ENCODE measurements at places on chromosomes 3 and 15. TPM values are rescaled to one million over a fixed set of nuclear protein-coding genes. Genes with fewer than 3 reads are reported as not detected.

Gene SSUH2
- 0.45 TPM for total RNA-seq

Gene PLIN1
- 1,691 TPM for total RNA-seq

Gene PLA1A
- total RNA-seq: 3.4 TPM

Gene CCDC33
- total RNA-seq: not detected

Gene GOLGA6L10
- 0.77 TPM for total RNA-seq

Gene PLAAT1
- total RNA-seq: 1.2 TPM

Gene SCN11A
- 0.32 TPM for total RNA-seq

Gene MYO5C
- total RNA-seq: 18.5 TPM

Gene CISH
- total RNA-seq: 56.2 TPM

DNA sequence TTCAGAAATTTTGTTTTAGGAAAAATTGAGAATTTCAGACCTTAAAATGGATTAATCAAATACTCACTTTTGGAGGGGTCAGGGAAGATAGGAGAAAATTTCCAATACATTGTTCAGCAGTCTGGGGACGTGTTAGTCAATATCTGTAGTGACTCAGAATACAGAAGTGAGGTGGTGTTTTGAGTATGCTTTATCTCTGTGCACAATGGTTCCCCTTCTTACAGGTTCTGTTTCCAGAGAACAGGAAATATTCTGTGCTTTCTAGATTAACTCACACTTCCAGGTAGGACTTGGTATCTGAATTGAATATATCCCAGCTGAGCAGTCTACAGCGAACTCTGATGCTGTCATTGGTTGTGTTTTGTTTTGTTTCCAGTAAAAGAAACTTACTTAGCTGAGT, 30.7 kb upstream of the CCDC54 start:
- DNase-seq: no peak

GRCh38 chr15:70400766-70401541, 303.2 kb upstream of the TLE3 start:
- DNase-seq: peak; percentile 33

DNA sequence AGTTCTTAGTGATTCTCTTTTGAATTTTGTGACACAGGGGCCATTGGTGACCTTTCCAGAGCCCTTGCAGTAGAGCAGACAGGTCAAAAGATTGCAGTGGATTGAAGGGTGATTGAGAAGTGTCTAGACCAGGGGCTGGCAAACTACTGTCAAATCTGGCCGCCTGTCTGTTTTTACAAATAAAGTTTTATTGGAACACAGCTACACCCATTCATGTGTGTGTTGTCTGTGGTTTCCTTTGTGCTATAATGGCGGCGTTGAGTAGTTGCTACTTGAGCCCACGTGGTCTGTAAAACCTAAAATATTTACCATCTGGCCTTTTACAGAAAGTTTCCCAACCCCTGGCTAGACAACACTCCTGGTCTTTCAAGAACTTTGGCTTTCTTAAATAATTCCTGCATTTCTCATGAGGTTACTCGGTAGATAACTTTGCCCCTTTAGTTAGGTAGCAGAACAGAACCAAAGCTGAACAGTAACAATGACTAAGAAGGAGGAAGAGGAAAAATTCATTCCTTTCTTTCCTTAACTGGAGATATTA, 265.1 kb upstream of the NR2E3 start:
- no peak for DNase-seq

- peak; percentile 71 for DNase-seq
These were observed 5.2 kb downstream of the PRSS50 start for GRCh38 chr3:46712191-46713049.

- no peak for DNase-seq
These were observed 35.9 kb upstream of the TRAK1 start for GRCh38 chr3:42055291-42055690.

GRCh38 chr3:59979542-59979941, 929.7 kb upstream of the CFAP20DC start:
- DNase-seq: no peak

DNA sequence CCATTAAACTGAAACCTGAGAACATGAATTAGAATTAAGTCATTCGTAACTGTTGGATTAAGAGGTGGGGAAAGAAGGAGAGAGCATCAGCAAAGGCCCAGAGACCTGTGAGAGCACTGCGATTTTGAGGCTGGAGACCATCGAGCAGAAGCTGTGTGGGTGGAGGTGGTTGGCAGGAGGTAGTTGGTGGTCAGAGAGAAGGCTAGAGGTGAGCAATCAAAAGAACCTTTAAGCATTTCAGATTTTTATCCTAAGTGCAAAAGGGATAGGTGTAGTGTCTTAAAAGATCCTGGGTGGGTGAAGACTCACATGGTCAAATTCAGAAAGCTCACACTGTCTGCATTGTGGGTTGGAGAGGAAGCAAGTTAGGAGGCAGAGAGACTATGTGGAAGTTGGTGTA, 65.1 kb upstream of the TEX264 start:
- no peak for DNase-seq

GRCh38 chr3:34073111-34073510, 274.7 kb downstream of the PDCD6IP start:
- DNase-seq: no peak

GRCh38 chr15:98451236-98451635, 197.1 kb upstream of the IGF1R start:
- DNase-seq: no peak

DNA sequence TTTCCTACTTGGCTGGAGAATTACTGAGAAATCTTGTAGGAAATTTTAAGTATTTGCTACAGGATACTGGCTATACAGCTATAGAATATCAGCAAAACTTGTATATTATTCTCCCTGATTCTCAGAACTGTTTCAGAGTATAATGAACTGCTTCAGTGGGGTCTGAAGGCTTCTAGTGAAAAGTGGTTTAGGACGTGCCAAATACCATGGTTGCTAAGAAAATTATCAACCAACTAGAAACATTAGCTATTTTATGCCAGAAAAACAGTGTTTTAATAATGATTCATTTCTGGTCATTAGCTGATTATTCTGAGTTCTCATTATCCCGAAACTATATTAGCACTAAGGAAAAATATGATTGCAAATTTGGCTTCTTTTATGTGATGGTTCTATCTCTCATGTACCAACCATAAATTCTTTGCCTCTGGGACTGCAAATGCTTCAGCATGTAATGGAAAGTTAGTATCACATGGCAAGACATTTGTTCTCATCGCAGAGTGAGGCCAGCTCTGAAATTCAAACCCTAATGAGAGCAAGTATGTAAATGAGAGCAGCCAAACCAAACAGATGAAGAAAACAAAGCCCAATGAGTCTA, 11.0 kb upstream of the TSC22D2 start:
- DNase-seq: no peak

DNA sequence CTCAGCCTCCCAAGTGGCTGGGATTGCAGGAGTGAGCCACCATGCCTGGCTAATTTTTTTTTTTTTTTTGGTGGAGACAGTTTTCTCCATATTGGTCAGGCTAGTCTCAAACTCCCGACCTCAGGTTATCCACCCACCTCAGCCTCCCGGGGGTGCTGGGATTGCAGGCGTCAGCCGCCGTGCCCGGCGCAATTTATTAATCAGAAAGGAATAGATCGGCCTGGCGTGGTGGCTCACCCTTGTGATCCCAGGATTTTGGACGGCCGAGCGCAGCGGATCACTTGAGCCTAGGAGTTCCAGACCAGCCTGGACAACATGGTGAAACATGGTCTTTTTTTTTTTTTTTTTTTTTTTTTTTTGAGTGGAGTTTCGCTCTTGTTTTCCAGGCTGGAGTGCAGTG, 13.3 kb upstream of the GOLGA8M start:
- DNase-seq: no peak

- no peak for DNase-seq
These were observed 189.7 kb downstream of the MEX3B start for GRCh38 chr15:81856001-81856633.

- no peak for DNase-seq
These were observed 50.4 kb upstream of the SYN2 start for GRCh38 chr3:11953778-11954177.

DNA sequence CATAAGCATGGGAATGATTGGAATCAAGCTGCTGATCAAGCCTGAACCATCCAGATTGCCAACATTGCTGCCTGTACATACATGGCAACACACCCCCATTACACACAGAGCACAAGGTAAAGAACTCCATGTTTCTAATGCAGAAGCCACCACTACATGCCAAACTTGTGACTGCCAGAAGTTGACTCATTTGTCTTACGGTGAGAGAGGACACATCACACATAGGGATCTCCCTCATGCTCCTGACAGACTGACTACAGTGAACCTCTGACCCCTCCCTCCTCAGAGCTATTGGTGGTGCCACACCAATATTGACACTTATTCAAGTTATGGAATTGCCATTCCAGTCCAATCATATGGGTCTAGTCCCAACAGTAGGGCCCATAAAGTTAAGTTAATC, 42.3 kb downstream of the EFHB start:
- no peak for DNase-seq

- peak; percentile 77 for DNase-seq
These were observed 2.4 kb upstream of the SLC12A6 start for GRCh38 chr15:34339946-34340345.

DNA sequence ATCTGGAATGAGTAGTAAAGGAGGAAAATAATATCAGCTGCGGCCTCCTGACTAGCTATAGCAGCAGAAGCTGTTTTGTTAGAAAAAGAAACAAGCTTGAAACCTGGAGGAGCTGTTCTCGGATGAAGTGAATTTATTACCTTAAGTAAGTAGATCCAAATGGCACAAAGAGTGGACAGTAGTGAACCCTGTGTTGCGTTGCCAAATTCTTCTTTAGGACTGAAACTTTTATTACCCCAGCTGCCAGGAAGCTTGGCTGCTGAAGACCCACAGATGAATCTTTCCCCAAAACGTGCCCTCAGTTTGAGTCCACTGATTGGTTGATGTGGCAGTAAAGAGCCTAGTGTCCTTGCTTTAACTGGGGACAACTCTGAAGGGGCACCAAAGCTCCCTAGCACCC, 366.8 kb upstream of the GBE1 start:
- DNase-seq: no peak

GRCh38 chr3:31448035-31448881, 84.5 kb upstream of the STT3B start:
- DNase-seq: no peak

DNA sequence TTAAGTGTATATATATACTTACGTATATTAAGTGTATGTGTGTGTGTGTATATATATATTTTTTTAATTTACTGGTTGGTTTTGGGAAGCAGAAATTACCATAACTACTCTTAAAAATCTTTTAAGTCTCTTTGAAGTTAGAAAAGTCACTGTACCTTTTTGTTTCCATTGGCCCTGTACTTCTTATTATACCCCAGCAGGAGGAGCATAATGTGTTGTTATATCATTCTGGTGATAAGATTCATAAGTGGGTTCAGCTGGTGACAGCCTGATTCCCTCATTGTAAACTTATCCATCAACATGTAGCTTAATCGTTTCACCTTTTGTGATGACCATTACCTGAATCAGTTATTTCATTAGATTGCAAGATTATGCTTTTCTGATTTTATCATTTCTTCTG, 30.8 kb downstream of the MLH1 start:
- DNase-seq: no peak

- DNase-seq: no peak
These were observed 462.2 kb downstream of the NSUN3 start for GRCh38 chr3:94525043-94525442.

- DNase-seq: peak; percentile 78
These were observed 37.6 kb downstream of the SCN5A start for GRCh38 chr3:38611866-38612265.

DNA sequence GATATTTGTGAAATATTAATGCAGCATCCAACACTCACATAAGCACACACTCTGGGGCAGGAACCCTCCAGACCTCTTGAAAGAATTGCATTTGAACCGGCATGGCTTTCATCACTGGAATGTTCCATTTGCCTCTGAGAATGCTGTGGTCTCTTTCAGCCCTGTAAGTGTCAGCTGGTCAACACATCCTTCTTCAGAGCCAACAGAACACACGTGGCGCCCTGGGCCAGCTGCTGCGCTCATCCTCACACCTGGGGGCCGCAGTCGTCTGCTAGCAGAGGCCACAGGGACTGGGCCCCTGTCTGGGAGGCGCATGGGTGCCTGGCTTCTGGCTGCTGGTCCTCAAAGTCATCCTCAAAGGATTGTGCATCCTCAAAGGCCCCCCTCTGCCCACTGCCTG, 71.4 kb upstream of the HERC1 start:
- no peak for DNase-seq

DNA sequence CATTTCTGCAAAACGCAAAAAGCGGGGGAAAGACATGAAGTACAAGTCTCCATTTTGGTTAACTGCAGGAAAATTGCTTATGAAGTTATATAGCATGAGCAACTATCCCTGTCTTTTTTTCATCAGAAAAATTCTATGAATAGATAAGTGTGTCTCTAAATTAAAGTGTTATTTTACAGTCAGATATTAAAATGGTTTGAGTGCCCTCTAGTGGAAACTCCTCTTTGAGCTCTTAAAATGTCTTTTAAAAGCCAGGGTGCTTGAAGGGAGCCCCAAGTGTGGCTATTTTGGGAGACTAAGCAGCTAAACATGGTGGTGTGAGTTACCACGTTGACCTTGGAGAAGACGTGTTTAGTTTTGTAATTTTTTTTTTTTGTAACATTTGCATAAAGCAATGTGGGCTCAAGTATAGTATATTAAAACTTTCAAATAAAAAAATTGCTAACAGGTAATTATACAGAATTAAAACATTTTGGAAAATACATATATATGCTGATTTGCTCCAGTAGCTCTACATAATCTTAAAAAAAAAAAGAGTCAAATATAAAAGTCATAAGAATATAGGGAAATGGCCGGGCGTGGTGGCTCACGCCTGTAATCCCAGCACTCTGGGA, 77.2 kb downstream of the PPP2R3A start:
- no peak for DNase-seq

- DNase-seq: no peak
These were observed at the start of gene NPAP1 for GRCh38 chr15:24675332-24676144. Gene NPAP1, plus strand, starts transcription at chr15:24675775. Its CDS starts 93 bp downstream, at chr15:24675868.

DNA sequence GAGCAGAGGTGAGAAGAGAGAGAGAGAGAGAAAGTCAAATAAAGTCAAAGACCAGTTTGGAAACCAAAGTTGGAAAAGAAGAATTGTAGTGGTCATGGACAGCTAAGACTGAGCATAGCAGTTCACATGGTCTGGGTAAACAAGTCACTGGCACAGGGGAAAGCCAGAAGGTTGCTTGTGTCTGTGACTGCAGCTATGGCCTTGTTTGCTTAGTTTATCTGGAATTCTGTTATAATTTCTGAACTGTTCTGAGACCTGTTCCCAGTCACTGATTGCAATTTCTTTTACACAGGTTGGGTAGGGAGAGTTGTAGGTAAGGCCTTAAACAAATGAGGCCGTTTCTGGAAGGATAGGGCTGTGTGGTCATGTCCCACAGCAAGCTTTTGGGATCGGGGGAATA, 43.4 kb upstream of the MYZAP start:
- DNase-seq: no peak

- no peak for DNase-seq
These were observed 175.4 kb downstream of the SUCNR1 start for GRCh38 chr3:152048831-152049230.

- DNase-seq: no peak
These were observed 769.4 kb upstream of the GOLIM4 start for GRCh38 chr3:168865022-168865551.

DNA sequence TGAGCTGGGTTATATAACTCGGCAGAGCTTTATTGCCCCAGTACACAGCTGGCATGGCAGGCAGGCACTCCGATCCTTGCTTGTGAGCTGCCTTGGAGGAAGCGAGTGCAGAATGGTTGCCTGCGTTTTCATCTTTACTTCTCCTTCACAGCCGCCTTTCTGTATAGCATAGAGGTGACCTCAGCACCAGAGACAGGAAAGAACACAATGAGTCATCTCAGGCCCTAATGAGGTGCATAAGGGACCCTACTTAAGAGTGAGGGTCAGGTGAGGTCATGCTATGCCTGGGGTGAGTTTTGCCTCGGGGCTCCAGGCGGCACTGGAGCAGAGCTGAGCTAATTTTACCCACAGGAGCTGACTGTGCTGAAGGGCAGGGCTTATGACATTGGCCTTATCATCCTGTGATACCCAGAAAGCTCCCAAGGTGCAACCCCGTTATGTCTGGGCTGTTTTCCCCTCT, 43.5 kb downstream of the LPP start:
- DNase-seq: no peak
